Iris pigment epithelial cell (primary cell): ENCODE measurements at places on chromosomes 5 and 9.
A peak's percentile ranks its signal among the peaks of the same experiment; 100 is the strongest.

DNA sequence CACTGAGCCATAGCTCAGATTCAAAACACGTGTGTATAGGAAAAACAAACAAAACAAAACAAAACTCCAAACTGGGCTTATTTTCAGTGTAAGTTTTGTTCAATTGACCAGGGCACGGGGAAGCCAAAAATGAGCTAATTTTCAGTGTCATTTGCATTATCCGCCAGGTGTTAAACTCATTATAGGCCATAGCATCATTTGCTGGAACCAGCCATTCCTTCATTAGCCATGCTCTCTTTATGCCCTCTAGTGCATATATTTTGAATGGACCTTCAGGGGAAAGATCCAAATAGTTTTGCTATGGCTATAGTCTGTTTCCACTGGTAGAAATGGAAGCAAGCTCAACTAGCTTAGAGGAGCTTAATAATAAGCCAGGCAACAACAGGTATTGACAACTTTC, 1205.2 kb upstream of the DMAC1 start:
- DNase-seq, result no peak

DNA sequence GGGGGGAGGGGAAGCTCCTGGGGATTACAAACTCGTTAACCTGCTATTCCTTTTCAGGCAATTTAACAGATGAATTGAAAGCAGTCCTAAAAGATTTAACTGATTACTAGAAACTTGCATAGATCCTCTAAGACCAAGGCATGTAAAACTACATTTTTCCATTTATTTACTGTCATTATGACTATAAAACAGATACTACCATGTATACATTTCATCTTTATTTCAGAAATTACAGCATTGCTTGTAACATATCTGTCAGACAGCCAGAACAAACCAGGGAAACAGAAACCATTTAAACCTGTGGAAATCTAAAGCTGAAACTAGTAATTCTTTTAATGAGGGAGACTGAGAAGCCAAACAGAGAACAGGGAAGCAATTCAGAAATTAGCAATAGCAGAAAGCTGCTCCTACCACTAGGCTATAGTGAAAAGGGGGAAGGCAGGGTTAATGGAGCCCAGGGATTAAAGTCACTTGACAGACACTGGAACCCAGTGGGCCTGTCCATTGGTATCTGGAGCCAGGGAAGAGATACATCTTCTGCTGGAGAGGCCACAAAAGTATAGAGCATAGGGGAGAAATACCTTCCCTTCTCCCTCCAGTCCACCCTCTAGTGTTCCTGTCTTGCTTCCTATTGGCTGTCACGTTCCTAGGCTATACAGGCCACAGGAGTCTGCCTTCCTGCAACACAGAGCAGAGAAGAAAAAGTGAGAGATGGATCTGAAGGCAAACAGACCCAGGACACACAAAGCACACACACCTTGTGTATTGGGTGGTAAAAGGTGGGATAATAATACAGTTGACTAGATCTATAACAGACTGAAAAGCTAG, 33.8 kb downstream of the PDCD1LG2 start:
- no peak for DNase-seq

- DNase-seq, result no peak
These were observed 12.4 kb upstream of the SUB1 start for GRCh38 chr5:32572778-32573480.

DNA sequence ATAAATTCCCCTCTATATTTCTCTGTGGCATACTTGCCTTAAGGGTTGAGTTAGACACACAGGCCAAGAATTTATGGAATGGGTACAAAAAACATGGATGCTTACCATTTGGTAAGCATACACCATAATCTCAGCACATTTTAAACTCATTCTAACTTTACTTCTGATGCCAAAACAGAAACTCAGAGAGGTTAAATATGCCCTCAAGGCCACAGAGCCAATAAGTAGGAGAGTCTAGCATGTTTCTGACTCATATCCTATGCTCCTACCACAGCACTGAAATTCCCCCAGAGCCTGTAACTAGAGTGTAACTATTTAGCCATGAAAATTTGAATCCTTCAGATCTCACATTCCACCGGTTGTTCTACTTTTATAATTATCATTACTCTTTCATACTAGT, 559.7 kb downstream of the ACTL7B start:
- peak; percentile 78 for DNase-seq

- DNase-seq, result peak; percentile 67
These were observed 207.1 kb downstream of the VPS13A start for GRCh38 chr9:77384406-77384805.

DNA sequence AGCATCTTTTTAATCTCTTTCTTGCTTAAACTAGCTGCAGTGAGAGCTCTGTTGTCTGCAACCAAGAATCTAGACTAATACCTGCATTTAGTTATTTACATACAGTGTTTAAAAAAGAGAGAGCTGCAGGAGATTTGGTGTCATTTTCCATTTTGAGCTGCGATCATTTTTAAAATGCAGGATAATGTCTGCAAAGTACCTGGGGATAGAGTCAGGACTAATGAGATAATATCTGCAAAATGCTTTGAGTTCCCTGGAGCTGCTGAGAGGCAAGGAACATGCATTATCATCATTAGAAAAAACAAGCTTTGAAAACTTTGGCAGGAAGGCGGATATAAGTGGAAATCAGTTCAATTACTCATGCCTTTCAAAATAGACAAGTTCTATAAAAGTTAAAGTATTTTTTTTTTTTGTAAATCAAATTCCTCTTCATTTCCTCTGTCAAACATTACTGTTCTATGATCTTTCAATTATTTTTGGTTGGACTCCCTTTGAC, 21.8 kb upstream of the ANKRD33B start:
- no peak for DNase-seq
